Adipose tissue (tissue), 3 donors: ENCODE measurements at places on chromosomes 16 and 17. TPM values are rescaled to one million over a fixed set of nuclear protein-coding genes. Genes with fewer than 3 reads are reported as not detected.

FBXW10 gene
- polyA plus RNA-seq = 0.05 TPM

FNDC8 gene
- polyA plus RNA-seq = not detected

PRKCB gene
- 0.67 TPM for polyA plus RNA-seq

DOC2B gene
- polyA plus RNA-seq = 14.4 TPM

PRR35 gene
- polyA plus RNA-seq = 0.20 TPM

ZP2 gene
- not detected for polyA plus RNA-seq

PCGF2 gene
- 10.9 TPM for polyA plus RNA-seq

KCNH4 gene
- 0.19 TPM for polyA plus RNA-seq

CACNG3 gene
- polyA plus RNA-seq = not detected

CFAP97D1 gene
- not detected for polyA plus RNA-seq

PRR11 gene
- polyA plus RNA-seq = 0.36 TPM
